ENCODE measurements at places on chromosomes 4 and X.

DNA sequence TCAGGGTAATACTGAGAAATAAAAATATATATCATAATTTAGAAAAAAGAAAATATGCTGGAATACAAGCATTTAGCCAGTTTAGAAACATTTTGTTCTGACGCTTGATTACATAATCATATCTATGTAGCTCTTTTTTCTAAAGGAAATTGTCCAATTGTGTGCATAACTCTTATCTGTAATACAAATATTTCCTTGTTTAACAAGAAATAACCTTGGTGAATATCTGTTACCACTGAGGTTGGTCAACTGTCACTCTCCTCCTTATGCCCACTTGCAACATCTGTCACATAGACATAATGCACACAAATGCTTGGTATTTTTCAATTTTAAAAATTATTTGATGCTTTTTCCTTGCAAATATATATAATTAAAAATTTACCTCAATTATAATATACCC lies 609.7 kb downstream of the TLL1 start:
- DNase-seq, result no peak

- no peak for DNase-seq
Observed at GRCh38 chrX:30654989-30655607, 1.9 kb downstream of the GK start.

- DNase-seq, result no peak
Observed at GRCh38 chrX:20456971-20457370, 190.3 kb upstream of the RPS6KA3 start.

DNA sequence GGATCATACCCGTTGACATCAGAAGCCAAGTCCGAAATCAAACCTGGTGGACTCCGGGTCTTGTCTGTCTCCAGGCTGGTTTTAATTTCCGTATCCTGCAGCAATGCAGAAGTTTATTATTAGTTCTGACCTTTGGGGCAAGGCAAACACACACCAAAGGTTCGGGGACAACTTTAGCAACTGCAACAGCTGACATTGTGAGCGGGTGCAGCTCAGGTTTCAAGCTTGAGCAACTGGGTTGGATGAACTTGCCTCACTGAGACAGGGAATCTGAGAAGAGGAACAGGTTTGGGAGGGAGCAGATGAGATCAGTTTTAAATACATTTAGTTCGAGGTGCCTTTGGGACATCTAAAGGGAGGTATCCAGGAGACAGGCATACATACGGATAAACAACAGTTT lies 110.7 kb downstream of the GNL3L start:
- no peak for DNase-seq

- peak; percentile 3 for DNase-seq
Observed at GRCh38 chr4:39637586-39638353, 895 bp downstream of the SMIM14 start.

DNA sequence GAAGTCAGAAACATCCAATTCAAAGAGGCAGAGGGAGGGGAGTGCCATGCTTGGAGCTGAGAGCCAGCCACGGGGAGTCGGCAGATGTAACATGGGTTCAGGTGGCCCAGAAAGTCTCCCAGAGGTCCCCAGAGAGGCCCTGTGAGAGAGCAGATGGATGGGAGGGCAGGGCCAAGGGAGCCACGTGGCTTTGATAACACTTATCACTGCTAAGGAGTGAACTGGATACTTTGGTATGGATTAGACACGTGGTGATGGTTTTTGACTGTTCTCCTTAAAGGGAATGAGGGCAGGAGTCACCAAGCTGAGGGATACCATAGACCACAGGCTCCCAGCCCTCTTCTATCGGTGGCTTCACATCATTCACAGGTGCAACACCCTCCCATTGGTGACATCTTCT lies 13.7 kb downstream of the CCKAR start:
- DNase-seq, result no peak

- no peak for DNase-seq
Observed at GRCh38 chr4:1863297-1864033, 7.5 kb upstream of the LETM1 start.

- no peak for DNase-seq
Observed at GRCh38 chrX:44621078-44621477, 78.4 kb upstream of the FUNDC1 start.

GRCh38 chrX:1323315-1323714 lies 13.3 kb upstream of the IL3RA start:
- peak; percentile 41 for DNase-seq

- no peak for DNase-seq
Observed at GRCh38 chr4:84915396-84915780, 51.1 kb downstream of the WDFY3 start.

GRCh38 chrX:48827654-48827968 lies 1.3 kb downstream of the ERAS start:
- no peak for DNase-seq

DNA sequence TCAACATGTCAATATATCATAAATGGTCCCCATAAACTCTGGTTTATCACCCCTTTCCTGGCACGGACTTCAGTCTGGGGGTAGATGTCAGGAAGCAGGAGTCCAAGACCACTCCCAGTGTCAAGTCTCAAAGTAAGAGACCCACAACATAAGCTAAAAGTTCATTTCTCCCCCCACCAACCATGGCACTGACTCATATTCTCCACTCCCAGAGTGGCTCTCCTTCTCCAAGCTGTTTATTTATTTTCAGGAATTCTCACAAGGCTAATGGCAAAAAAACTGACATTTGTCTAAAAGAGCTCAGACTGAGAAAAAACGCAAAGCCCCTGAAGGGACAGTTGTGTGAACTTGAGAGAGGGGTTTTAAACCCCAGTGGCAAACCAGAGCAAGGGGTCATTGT lies 217.0 kb downstream of the RAB28 start:
- no peak for DNase-seq

DNA sequence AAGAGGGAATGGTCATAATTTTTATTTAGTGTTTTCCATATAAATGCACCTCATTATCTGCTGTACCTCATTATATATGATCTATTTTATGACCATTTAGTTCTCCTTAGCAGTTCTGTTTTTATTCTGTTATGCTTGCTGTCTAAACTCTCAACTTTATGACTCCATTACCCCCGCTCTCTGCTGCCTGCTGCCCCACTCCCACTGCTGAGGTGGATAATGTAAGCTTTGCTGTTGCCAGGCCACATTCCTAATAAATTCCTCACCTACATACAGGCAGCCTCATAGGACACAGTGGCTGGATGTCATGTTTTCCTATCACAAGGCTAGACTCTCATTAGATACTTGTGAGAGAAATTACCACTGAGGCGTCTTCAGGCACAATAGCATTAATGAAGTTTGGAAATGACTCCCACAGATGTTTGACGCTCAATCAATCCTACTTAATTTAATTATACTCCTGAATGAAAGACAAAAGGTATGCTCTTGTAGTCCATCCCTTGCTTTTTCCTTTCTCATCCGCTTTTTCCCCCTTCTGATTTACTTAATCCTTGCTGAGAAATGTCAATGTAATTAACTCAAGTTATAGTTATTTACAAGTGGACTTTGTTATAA lies 497.5 kb upstream of the IGFBP7 start:
- DNase-seq, result no peak

DNA sequence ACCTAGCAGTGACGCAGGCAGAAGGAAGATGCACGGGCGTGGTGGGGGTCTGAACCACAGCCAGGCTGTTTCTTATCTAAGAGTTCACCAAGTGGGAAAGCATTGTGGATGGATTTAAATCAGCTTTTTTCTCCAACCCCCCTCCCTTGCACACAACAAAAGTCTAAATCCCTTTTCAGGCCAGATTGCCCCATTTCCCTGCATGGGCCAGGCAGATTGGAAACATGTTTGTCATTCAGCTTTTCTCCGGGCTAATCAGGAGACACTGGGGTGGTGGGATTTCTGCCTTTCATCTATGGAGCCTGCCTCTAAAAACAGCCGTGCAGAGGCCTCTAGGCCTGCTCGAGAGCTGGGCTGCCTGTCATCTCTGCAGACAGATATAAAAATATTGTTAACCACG lies 166.3 kb upstream of the LEF1 start:
- DNase-seq, result no peak

GRCh38 chrX:133254666-133255065 lies 36.5 kb upstream of the TFDP3 start:
- DNase-seq, result no peak

- no peak for DNase-seq
Observed at GRCh38 chrX:10102046-10102704, 54.6 kb upstream of the CLCN4 start.

DNA sequence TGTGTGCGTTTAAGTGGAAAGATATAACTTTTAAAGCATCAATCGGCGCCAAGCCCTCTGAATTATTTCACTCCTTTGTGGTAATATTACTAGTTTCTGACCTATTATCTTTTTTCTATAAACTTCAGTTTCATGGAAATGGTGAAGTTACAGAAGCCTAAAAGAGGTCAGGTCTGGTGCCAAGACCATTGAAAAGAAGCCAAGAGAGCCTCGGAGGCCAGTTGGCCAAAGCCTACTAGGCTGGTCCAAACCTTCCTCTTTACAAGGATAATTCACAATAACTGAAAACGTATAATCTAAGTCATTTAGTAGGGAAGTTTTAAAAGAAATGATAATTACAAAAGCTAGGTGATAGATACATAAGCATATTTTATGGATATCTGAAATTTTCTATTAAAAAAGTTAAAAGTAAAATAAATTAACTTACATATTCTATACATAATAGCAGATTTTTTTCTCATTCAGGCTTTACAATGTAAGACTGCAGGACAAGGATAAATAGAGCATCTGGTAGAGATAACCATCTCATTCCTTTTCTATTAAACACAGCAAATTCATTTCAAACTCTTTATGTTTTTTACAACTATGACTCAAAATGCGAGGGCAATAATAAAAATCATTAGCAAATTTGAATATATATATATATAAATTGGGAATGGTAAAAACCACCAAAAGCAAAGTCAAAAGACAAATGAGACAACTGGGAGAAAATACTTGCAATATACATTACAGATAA lies 49.2 kb downstream of the WDFY3 start:
- DNase-seq, result no peak

- DNase-seq, result no peak
Observed at GRCh38 chrX:85391185-85391877, 11.9 kb upstream of the POF1B start.

DNA sequence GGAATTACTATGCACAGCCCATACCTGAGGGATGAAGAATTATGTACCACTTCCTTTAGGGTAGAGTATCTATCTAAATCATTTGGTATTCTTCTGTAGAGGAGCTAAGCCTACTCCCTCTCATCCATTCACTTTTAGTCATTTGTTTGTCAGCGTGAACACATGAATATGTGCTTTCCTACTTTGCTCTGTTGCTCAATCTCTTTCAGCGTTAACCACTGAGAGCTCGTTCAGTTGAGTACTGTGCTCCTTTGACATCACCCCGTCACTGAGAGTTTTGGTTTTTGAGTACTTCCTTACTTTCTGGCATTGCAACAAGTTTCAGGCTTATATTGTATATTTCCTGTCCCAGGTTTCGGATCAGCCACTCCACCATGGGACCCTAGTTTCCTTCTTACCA lies 700.6 kb downstream of the NLGN4X start:
- no peak for DNase-seq

GRCh38 chrX:2159861-2160260 lies 340.9 kb downstream of the DHRSX start:
- DNase-seq, result no peak

DNA sequence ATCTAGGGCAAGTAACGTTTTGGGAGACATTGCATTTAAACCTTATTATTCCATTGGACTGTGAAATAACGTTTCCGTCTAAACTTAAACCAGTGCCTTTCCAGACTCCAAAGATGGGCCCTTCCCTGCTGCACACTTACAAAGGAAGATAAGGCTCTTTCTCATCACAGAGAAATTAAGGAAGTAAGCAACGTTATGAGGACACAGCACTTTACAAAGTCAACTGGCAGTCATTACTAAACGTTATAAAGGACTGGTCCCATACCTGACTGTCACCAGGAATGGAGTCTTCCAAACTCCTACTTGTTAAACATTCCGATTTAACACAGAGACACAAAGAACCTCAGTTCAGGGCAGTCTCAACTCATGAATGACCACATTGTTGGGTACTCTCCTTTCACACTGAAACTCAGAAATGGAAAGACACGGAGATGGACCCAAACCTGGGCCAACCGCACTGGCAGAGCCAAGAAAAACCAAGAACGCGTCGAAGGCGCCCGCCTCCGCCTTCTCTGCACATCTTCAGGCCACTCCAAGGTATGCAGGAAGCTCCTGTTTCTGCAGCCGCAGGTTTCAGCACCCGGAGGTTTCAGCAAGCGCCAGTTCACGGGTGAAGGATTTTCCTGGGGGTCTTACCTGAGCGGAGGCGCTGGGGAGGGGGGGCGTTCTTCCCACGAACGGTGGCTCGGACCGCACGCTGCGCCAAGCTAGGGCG lies 670 bp downstream of the PAPSS1 start:
- no peak for DNase-seq

GRCh38 chrX:151676196-151676595 lies 19.1 kb upstream of the PRRG3 start:
- DNase-seq, result no peak

DNA sequence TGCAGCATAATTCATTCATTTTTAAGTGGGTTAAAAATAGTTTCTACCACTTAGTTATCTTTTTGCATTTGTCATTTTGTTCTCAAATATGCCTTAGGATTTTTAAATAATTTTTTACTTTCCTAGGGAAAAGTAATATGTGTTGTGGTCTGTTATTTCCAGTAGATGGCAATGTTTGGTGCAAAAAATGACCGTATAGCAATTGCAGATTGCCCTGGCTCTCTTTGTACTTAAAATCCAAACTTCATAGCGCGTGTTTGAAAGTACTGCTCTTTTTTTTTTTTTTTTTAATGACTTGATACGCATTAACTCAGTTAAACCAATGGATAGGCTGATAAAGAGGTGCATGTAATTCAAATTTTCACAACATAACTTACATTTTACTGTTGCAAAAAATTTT lies 74.4 kb upstream of the RBMX start:
- DNase-seq, result no peak

DNA sequence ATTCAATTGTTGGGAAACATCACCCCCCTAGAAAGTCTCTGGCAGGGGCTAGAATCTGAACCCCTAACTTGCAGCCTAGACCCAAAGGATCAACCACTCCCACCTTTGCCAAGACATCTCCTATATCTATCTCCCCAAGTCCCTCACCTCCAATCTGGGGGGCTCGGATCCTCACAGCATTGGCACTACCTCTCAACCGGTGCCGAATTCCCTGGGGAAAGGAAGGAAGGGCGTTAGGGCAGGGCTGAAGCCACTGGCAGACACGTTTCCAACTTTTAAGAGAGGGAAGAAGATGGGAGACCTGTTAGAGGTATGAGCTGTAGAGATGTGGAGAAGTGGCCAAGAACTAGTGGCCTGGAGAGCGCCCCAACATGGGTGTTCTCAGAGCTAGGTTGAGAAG lies 2.7 kb downstream of the TIMM17B start:
- no peak for DNase-seq

- no peak for DNase-seq
Observed at GRCh38 chrX:150623583-150623982, 55.2 kb downstream of the MTM1 start.

DNA sequence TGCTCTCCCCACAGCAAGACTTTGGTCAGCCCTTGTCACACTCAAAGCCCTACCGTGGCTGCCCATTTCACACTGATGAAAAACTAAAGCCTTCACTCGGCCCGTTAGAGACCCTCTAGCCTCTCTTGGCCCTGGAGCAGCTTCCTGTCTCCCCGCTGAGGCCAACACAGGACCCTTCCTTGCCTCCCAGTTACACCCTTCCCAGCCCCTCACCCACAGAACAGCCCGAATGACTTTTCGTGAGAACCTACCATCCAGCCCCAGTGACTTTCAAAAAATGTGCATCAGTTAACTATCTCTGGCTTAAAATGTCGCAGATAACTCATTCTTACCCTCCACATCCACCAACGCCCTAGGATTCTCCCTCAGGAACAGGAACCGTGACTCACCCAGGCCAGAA lies 756 bp upstream of the TAF9B start:
- DNase-seq, result no peak

Measured in activated CD8-positive, alpha-beta memory T cell treated with anti-CD3 and anti-CD28 coated beads for 48 hours (primary cell).